ENCODE measurements at places on chromosomes 12 and 14.

DNA sequence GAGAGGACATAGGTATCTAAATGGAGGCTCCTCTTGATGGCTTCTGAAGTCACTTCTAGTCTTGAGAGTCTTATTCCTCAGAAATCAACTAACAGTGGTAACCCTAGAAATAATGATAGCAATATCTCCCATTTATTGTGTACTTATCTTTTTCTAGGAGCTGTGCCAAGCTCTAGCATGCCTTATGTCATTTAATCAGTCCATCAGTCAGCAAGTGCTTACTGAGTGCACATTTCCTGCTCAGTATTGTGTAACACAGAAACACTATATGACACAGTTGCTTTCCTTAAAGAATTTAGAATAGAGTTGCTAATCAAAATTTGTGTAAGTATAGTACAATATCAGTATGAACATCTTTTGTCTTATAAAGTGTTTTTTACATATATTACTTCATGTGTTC lies 36.6 kb downstream of the KRT76 start:
- no peak for DNase-seq

DNA sequence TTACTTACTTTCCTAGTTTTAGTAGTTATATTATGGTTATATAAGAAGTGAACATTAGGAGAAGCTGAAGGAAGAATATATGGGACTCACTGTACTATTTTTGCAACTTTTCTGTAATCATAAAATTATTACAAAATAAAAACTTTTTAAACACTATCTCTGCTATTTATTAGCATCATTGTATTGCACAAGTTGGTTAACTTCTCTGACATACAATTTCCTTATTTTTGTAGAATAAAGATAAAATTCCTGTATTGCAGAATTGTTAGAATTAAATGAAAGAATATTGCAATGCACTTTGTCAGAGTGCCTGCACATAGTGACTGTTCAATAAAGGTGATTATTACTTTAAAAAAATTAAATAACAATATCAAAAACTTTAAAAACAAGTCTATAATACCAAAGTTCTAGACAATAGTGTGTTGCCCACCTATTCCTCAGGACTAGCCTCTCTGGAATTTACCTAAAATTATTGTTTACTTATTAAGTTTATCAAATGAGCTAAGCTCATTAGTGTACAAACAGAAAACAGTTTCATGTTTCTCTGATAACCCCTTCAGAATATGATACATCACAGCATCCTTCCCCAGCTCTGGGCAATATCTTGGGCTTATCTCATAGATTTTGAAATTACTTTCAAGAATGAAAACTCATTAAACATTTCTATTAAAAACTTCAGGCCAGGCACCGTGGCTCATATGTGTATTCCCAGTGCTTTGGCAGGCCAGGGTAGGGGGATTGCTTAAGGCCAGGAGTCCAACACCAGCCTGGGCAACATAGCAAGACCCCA lies 77.4 kb upstream of the TMPO start:
- no peak for DNase-seq

- no peak for DNase-seq
Measured at GRCh38 chr12:2228535-2228934, 175.7 kb downstream of the CACNA1C start.

DNA sequence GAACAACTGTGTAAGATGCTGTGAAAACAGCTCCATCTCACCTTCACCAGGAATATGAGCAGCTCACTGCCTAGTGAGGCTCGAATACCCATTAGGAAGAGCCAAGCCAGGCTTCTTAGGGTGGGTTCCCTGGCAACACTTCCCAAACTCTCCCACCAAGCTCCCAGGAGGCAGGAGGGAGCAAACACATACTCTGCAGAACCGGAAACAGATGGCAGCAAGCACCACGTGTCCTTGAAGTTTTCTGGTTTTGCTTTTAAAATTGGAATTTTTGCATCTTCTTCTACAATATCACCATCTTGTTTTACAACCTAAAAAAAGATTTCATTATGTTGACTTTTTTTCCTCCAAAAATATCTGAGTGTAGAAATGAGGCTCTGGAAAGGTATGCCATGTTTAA lies 186.7 kb downstream of the ZFP36L1 start:
- no peak for DNase-seq

- DNase-seq, result no peak
Measured at GRCh38 chr14:25117342-25117741, 67.4 kb upstream of the STXBP6 start.

DNA sequence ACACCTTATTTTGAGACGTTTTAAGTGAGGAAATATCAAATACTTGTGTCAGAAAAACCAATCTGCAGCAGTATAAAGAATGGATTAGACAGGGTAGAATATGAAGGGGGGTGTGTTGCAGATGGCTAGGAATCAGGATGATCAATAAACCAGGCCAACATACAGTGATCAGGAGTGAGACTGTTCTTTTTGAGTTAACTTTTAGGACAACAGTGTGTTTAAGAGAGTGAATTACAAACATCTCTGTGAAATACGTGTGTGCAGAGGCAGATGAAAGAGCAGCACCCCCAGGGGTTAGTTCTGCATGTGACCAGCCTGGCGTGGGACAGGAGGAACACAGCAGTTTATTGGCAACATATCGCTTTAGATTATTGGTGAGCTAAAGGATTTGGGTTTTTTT lies 10.6 kb upstream of the NRDE2 start:
- DNase-seq, result no peak

DNA sequence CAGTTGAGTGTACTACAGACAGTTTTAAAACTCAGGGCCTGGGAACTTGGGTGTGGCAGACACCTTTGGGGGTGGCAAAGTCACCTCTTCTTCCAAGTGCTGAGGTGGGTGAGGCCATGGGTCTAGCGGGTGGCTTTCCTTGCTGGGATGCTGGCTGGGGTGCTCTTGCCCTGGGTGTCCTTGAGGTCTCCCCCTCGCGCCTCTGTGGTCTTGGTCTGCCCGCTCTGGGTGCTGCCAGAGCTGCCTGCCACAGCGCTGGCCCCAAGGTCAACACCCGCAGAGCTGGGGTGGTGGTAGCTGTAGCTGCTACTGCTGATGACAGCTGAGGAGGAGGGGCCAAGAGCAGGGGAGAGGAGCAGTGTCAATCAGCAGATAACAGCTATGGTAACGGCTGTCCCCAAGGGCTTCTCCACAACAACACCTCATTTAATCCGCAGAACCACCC lies 6.8 kb downstream of the KRT74 start:
- no peak for DNase-seq

DNA sequence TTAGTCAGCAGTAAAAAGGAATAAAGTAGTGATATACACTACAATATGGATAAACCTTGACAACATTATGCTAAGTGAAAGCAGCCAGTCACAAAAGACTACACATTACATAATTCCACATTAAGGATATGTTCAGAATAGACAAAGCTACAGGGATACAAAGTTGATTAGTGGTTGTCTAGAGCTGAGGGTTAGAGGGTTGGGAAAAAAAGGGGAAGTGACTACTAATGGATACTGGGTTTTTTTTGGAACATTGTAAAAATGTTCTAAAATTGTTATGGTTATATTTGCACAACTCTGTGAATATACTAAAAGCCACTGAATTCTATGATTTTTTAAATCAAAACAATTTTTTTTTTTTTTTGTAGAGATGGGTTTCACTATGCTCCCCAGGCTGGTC lies 4.8 kb upstream of the NGDN start:
- no peak for DNase-seq

DNA sequence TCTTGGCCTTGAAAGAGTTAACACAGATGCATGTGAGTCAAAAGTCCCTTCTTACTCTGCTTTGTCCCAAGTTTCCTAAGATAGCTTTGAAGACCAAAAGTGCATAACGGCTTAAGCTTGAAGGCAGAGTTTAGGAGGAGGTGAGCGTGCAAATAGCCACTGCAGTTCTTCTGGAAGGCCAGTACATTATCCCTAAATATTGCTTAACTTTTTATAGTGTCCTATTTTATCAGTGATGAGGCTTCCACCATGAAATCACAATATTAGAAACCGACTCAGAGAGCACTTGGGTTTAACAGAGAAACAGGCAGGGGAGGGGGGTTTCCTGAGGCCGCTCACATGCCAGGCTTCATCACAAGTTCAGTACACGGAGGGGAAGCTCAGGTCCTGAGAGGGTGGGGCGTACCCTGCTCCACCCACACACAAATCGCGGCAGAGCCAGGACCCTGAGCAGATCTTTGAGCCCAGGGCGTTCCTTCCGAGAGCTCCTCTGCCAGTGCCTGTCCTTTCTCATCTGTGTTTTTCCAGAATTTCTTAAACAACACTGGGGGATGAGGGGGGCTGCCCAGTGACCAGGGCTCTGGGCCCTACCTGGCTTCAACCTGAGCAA lies 26.8 kb upstream of the BDKRB2 start:
- no peak for DNase-seq

- no peak for DNase-seq
Measured at GRCh38 chr12:118292836-118293235, 79.9 kb downstream of the TAOK3 start.

GRCh38 chr12:111025301-111025700 lies 104.9 kb upstream of the MYL2 start:
- DNase-seq, result no peak

- DNase-seq, result no peak
Measured at GRCh38 chr14:65281991-65282895, 130.3 kb upstream of the FUT8 start.
